ENCODE measurements at places on chromosomes 3 and 15.

DNA sequence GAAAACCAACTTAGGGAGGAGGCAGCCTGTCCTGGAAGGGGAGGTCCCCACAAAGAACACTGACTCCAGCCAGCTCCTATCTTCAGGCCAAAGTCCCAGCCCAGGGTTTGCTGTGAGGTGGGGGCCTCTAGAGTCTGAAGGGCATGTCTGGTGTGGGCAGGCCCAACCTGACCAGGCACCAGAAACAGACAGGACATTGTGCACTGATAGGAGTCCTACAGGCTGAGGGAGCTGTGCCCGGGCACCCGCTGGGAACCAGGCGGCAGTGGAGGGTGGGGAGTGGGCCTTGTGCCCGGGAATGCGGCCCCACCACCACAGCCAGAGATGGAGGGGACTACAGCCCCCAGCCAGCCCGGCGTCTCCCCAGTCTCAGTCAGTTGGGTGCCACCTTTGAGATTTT lies 161.4 kb downstream of the WNT7A start:
- DNase-seq: no peak

DNA sequence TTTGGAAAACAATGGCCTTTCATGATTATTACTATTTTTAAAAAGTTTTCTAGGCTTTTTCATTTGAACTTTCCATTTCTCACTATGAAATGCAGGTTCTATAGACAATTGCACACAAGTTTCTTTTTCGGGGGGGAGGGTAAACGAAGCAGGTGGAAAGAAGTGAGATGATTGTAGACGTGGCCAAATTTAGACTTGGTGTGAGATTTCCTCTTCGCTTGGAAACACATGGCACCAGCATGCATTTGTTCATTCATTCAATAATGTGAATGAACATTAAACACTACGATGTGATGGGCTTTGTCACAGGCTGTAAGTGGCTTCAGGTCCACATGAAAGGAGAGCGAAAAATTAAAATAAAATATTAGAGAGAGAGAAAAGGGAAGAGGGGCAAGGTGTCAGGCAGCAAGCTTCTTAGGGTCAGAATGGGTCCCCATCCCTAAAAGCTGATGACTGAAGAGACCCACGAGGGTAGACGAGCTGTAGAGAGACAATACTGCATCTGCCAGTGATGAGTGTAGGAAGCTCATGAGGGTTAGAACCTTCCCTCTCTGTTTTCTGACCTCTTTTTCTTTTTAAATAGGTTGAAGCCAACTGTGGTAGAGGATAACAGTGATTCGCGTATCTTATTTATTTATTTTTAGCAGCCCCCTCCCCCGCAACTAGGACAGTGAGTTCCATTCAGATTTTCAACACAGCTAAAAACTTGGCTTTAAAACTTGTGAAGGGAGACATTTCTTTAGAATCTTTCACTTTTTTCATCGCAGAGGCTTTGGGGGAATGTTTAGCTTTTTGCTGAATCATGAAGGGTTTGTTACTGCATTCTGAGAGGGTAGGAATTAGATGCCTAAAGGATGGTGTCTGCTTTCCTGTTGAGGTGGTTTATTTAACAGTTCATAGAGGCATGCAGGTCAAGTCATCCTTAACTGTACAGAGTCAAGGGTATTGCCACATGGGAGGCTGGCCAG lies 36.2 kb downstream of the GAP43 start:
- DNase-seq: no peak

DNA sequence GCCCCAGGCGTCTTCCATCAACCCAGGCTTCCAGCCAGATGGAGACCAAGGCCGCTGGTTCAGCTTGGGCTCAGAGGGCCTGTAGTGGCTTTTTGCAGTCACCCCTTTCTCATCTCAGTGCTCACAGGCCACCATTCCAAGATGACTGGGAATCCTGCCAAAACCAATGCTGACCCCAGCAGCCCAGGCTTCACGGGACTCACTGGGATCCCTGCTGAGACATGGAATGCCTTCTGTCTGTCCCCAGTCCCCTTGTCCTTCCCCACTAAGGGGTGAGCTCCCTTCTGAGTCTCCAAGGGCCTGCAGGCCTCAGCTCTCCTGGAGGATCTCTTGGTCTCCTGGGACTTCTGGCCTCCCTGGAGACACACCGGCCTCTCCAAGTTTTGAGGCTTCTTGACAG lies 77.4 kb upstream of the SEC13 start:
- DNase-seq: no peak

GRCh38 chr3:103968751-103969150 lies 1398.0 kb upstream of the ALCAM start:
- no peak for DNase-seq

- no peak for DNase-seq
Observed at GRCh38 chr15:40964634-40965033, 11.4 kb downstream of the CHAC1 start.

DNA sequence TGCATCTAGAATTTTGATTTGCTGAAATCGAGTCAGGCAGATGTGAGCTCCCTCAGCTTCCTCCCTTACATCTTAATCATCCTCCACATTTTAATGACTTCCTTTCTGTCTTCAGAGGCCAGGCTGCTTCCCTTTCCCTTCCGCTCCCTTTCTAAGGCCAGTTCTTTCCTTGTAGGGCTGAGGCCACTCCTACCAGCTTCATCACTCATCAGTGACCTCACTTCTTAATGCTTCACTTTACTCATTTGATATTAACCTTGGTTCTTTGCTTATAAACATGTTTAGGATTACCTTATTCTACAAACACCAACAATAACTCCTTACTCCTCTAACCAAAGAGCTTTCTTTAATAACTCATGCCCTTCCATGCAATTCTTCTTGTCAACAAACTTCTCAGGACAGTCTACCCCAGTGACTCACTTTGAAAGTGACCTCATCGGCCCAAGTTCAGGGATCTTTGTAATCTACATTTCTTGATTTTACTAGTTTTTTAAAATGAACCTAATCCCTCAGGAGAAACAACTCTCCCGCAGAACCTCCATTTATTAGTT lies 23.9 kb downstream of the ILDR1 start:
- DNase-seq: no peak

GRCh38 chr3:19595884-19596283 lies 338.1 kb downstream of the EFHB start:
- DNase-seq: no peak

- no peak for DNase-seq
Observed at GRCh38 chr3:177335728-177336127, 138.4 kb upstream of the TBL1XR1 start.

GRCh38 chr15:69537901-69538300 lies 85.3 kb downstream of the RPLP1 start:
- peak; percentile 100 for DNase-seq

- DNase-seq: no peak
Observed at GRCh38 chr3:64215103-64215502, 10.2 kb downstream of the PRICKLE2 start.

GRCh38 chr15:78977591-78978347 lies 32.9 kb upstream of the CTSH start:
- no peak for DNase-seq

GRCh38 chr3:129131465-129132088 lies 10.0 kb upstream of the RAB43 start:
- DNase-seq: no peak

- no peak for DNase-seq
Observed at GRCh38 chr3:167830007-167830406, 94.5 kb downstream of the SERPINI1 start.

- DNase-seq: no peak
Observed at GRCh38 chr3:47385007-47385406, 4.2 kb downstream of the PTPN23 start.

DNA sequence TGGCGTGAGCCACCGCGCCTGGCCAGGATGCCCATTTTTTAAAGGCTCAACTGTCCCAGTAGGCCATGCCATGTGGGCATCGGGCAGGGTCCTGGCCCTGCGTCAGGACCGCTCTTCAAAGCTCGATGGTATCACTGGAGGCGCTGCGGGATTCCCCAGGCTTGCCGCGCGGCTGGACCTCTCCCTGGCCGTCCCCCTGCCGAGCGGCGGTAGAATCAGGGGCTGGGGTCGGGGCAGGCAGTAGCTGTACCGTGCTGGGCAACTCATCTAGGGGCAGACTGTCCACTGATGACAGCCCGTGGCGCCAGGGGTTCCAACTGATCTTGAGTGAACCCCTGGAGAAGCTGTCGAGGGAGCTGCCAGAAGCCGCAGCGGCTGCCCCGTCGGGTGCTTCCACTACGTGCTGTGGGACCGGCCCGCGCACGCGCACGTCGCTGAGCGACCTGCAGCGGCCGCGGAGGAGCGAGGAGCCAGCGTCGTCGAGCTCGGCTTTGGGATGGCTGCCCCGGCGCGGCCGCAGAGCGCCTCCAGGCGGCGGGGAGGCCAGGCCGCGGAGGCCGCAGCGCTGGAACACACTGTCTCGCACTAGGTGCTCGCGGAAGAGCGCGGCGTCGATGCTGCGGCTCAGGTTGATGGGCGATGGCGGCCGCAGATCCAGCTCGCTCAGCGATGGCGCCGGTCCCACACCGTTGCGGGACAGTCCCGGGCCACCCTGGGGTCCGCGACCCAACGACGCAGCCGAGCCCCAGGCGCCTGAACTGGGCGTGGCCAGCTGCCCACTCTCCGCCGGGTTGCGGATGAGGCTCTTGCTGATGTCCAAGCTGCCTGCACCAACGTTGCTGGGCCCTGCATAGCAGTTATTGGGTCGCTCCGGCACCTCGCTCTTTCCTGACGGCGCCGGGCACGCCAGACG lies 5.8 kb downstream of the PRRT3 start:
- DNase-seq: peak; percentile 43

GRCh38 chr3:132911741-132912415 lies 126.3 kb upstream of the TMEM108 start:
- DNase-seq: no peak

- DNase-seq: no peak
Observed at GRCh38 chr3:139062918-139063317, 18.2 kb upstream of the PRR23C start.

DNA sequence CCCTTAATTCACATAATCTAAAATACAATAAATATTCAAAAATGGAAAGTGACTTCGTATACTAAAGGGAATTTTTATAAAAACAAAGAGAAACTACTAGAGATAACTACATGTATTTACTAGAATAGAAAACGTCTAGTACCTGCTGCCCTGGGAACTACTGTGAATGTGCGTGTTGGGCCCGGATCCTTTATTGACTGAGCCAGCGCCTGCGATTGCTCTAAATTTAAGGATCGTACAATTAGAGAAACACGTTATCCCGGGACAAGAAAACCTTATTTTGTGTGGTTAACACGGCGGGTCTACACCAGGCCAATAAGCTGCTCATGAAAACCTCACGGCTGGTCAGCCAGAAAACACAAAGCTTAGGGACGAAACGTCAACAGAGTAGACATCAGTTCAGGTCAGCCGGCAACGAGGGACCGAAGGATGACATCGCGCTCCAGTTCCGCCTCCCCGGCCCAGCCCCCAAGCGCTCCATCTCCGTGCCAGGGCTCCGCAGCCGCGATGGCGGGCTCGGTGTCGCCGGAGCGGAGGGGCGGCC lies 555 bp downstream of the TM2D3 start:
- DNase-seq: no peak

- no peak for DNase-seq
Observed at GRCh38 chr3:114411811-114412803, 118.3 kb downstream of the TIGIT start.

GRCh38 chr3:157248590-157249422 lies 88.9 kb upstream of the CCNL1 start:
- no peak for DNase-seq

- DNase-seq: no peak
Observed at GRCh38 chr15:68580883-68581155, 2.0 kb downstream of the CORO2B start.

GRCh38 chr3:143165211-143165610 lies 45.6 kb downstream of the CHST2 start:
- DNase-seq: no peak

DNA sequence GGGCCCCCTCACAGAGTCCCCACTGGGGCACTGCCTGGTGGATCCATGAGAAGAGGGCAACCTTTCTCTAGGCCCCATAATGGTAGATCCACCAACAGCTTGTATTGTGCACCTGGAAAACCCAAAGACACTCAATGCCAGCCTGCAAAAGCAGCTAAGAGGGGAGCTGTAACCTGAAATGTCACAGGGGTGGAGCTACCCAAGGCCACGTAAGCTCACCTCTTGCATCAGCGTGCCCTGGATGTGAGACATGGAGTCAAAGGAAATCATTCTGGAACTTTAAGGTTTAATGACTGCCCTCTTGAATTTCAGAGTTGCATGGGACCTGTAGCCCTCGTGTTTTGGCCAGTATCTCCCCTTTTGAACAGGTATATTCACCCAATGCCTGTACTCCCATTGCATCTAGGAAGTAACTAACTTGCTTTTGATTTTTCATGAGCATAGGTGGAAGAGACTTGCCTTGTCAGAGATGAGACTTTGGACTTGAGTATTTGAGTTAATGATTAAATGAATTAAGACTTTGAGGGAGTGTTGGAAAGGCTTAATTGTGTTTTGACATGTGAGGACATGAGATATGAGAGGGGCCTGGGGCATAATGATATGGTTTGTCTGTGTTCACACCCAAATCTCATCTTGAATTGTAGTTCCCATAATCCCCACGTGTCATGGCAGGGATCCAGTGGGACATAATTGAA lies 900.9 kb upstream of the ROBO1 start:
- DNase-seq: no peak

GRCh38 chr3:133838296-133838789 lies 32.7 kb downstream of the SRPRB start:
- DNase-seq: no peak

DNA sequence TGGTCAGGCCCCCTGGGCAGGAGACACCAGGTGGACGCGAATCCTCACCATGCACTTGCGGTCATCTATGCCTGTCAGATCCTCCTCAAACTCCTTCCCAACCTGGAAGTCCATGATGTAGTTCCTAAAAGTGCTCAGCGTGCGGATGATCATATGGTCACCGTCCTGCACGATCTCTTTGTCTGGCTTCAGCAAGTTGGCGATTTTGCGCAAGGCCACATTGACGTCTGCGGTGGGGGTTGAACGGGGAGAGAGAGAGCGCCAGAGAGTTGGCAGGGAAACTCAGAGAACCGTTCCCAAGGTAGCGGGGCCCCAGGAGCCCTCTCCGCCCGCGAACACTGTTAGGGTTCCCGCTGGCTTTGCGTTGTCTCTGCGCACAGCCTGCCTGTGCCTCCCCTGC lies 809 bp downstream of the RBP1 start:
- no peak for DNase-seq

DNA sequence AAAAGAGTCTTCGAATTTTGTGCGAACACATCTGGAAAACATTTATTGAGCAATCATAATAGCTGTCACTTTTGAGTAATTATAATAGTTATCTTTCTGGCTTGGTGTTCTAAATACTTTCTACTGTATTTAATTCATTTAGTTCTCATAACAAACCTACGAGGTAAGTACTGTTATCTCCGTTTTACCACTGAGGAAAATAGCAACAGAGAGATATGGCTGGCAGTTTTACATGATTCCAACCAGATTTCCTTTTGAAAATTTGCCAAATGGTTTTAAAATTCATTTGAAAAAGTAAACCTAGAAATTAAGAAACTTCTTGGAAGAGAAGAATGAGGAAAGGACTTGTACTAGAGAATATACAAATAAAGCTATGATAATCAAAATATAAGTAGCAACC lies 37.3 kb upstream of the MGA start:
- DNase-seq: no peak

DNA sequence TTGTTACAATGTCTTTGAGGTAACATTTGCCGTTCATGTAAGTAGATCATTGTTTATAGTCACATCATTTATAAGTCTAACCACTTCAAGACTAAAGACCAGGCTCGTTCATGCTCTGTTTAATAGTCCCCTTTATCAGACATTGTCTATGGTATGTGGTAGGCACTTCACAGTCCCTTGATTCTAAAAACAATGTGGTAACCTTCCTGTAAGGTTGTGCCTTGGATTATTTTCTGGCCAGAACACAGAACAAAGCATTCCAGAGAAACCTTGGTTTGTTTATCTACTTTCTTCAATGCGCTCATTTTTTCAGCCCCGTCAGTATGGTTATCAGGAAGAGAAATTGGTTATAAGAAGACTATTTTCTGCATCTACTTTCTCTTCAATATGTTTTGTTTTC lies 16.3 kb upstream of the ST3GAL6 start:
- no peak for DNase-seq

Data from NCI-H524 treated with DMSO at 0.1 percent for 48 hours (cell line).